ENCODE measurements at places on chromosomes 3 and 15. TPM values are rescaled to one million over a fixed set of nuclear protein-coding genes. Genes with fewer than 3 reads are reported as not detected.

Gene RTP1
- not detected for total RNA-seq

Gene FGF12
- 0.09 TPM for total RNA-seq

Gene THAP10
- 2.2 TPM for total RNA-seq

Gene TGM5
- total RNA-seq, result not detected

Gene LYZL4
- total RNA-seq, result not detected

Gene GOLGA8K
- total RNA-seq, result not detected

Gene MCTP2
- 1.1 TPM for total RNA-seq

Gene CLRN1
- total RNA-seq, result not detected
